Psoas muscle (tissue), 8 donors: ENCODE measurements at places on chromosomes 7 and 10. TPM values are rescaled to one million over a fixed set of nuclear protein-coding genes. Genes with fewer than 3 reads are reported as not detected.

GRCh38 chr10:15348579-15348978 lies 22.5 kb downstream of the FAM171A1 start:
- no peaks in the 10 kb centered on the region for H3K4me1 ChIP-seq
- DNase-seq, result no peak
- H3K27me3 ChIP-seq, result no peaks in the 10 kb centered on the region
- H3K36me3 ChIP-seq, result no peaks in the 10 kb centered on the region

DNA sequence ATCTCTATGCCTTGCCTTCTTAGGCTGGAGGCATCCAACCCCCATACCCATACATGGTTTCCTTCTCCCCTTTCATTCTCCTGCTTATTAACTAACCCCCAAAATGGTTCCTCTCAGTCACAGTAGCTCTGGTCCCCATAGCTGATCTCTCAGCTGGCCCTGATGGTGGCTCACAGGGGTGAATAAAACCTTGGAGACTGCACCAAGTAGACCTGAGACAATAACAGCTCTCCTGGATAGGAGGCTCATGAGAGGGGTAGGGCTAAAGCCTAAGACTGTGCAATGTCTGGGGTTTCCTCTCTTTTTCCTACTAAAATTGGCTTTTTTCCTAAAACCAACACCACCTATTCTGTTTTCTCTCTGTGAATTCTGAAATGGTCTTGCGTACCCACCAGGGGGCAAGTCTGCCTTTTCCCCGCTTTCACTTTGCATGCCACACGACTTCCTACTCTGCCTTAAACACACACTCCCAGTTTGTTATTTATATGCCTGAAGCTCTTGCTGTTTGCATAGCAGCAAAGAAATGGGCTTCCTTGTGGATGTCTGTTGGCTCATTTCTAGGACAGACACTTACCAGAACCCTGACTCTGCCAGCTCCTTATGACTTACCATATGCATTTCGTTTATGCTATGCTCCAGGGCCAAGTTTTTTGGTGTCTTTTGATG lies 18.4 kb upstream of the PON1 start:
- DNase-seq, result no peak
- H3K36me3 ChIP-seq, result no peaks in the 10 kb centered on the region
- H3K4me1 ChIP-seq, result no peaks in the 10 kb centered on the region
- H3K27me3 ChIP-seq, result no peaks in the 10 kb centered on the region
- H3K4me3 ChIP-seq, result no peak overlapping the region

DNA sequence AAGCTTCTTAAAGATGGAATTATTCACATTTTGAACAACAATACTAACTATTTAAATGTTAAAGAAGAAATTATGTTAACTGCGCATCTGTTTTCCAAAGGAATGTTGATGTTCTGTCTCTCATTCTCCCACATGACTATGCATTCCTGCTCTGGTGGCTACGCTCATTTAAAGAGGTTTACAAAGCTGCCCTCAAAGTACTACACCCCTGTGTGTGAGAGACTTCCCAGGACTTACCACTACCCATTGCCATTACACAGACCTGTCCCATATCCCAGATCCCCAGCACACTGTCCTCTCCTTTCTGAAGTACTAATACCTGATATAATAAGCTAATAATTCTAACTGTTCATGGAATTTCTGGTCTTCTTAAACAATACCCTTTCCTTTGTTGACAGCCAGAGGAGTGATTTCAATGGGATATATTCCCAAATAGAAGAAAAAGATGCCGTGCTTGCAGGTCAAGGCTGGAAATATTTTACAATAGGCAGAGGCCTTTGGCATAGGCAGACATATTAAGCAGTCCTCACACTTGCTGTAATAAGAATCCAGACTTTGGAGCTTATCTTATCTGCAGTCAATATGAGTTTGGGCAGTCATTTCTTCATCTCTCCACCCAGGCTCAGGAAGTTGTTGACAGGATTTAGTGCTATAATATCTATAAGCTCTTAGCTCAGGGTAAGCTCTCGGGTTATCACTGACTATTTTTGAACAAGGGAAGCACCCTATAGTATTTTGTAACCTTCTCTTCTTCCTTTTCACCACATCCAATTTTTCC lies 12.2 kb downstream of the LIPF start:
- H3K27me3 ChIP-seq, result no peaks in the 10 kb centered on the region
- H3K4me3 ChIP-seq, result no peak overlapping the region
- H3K27ac ChIP-seq, result no peak overlapping the region
- no peaks in the 10 kb centered on the region for H3K36me3 ChIP-seq
- no peaks in the 10 kb centered on the region for H3K4me1 ChIP-seq

DNA sequence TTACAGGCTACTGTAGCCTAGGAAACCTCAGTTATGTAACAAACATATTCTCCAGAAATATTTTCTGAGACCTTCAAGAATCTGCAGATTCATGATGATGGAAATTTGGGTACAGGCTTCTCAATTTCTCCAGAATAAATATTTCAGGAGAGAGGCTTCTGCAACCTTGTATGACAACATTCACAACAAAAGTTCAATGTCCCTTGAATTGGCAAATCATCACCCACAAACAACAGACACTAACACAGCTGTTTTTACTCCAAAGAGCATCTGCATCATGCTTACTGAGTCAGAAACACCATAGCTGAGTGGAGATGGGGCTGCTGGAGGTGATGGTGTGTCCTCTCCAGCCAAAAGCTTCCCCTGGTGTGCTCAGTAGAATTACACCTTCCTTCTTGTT lies 9.3 kb upstream of the COBL start:
- H3K36me3 ChIP-seq, result no peaks in the 10 kb centered on the region
- no peaks in the 10 kb centered on the region for H3K27me3 ChIP-seq
- H3K4me3 ChIP-seq, result no peak overlapping the region
- H3K4me1 ChIP-seq, result peaks cover 18% of the 10 kb centered on the region

GRCh38 chr10:110364531-110364937 lies 59.8 kb upstream of the SMNDC1 start:
- no peaks in the 10 kb centered on the region for H3K27me3 ChIP-seq
- DNase-seq, result no peak
- no peaks in the 10 kb centered on the region for H3K36me3 ChIP-seq
- no peaks in the 10 kb centered on the region for H3K4me1 ChIP-seq

Gene CLRN3
- not detected for polyA plus RNA-seq

Gene LIPN
- polyA plus RNA-seq, result not detected

Gene PAPOLB
- 0.01 TPM for polyA plus RNA-seq

Gene TRIM73
- 0.13 TPM for polyA plus RNA-seq
